ENCODE measurements at places on chromosomes 7 and 10. TPM values are rescaled to one million over a fixed set of nuclear protein-coding genes. Genes with fewer than 3 reads are reported as not detected.

CRYGN gene
- 27.5 TPM for total RNA-seq

- no peaks in the 10 kb centered on the region for H3K36me3 ChIP-seq
- no peaks in the 10 kb centered on the region for H3K27me3 ChIP-seq
- no peak overlapping the region for H3K27ac ChIP-seq
- no peak overlapping the region for H3K4me3 ChIP-seq
These were observed 38.2 kb downstream of the CTNNA3 start for GRCh38 chr10:67657775-67658174.

SFTPA1 gene
- total RNA-seq = not detected

OR13A1 gene
- not detected for total RNA-seq

RGR gene
- total RNA-seq = not detected

SNCG gene
- total RNA-seq = 40.2 TPM

GRCh38 chr7:105391429-105391828 is 2.7 kb upstream of the SRPK2 start:
- DNase-seq = no peak
- no peak overlapping the region for H3K4me3 ChIP-seq
- H3K4me1 ChIP-seq = peaks cover 4% of the 10 kb centered on the region
- H3K36me3 ChIP-seq = no peaks in the 10 kb centered on the region
- H3K27ac ChIP-seq = no peak overlapping the region

Data from thyroid gland (tissue), 4 donors.